ENCODE measurements at places on chromosomes 3 and 15.

DNA sequence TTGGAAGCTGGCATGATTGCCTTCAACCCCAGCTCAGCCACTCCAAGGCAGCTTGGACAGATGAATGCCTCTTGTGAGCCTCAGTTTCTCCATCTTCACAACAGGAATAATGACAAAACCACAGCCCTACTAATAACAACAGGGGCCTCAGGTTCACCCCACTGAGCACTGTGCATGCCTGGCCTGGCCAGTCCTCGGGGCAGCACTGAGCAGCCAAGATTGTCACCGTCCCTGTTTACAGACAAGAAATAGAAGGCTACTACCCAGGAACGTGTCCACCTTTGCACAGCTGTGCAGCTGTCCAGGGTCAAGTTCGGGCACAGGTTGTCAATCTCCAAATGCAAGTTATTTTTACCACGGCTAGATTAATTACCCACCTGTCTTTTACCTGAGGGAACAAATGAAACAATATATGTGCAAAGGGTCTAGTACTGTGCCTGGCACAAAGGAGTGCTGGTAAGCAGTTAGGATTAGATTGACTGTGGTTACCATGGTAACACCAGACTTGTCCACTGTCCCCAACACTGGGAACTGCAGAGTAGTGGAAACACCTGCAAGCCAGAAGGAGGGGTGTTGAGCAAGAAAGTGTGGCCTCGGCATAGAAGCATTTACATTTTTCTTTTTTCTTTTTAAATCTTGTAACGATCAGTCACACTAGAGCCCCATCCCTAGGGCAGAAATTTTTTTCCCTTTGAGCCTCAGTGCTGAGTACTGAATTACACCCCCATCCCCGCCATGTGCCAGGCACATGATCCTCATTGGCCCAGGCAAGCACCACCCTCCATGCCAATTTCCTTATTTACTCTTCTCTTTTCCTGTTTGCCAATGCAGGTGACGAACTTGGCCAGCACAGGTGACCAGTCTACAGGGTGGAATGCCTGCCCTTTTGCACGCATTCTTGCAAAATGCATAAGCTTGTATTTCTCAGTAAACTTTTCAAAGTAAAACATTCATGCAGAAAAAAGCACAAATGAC lies 66.3 kb upstream of the SLC6A6 start:
- DNase-seq = peak; percentile 34

DNA sequence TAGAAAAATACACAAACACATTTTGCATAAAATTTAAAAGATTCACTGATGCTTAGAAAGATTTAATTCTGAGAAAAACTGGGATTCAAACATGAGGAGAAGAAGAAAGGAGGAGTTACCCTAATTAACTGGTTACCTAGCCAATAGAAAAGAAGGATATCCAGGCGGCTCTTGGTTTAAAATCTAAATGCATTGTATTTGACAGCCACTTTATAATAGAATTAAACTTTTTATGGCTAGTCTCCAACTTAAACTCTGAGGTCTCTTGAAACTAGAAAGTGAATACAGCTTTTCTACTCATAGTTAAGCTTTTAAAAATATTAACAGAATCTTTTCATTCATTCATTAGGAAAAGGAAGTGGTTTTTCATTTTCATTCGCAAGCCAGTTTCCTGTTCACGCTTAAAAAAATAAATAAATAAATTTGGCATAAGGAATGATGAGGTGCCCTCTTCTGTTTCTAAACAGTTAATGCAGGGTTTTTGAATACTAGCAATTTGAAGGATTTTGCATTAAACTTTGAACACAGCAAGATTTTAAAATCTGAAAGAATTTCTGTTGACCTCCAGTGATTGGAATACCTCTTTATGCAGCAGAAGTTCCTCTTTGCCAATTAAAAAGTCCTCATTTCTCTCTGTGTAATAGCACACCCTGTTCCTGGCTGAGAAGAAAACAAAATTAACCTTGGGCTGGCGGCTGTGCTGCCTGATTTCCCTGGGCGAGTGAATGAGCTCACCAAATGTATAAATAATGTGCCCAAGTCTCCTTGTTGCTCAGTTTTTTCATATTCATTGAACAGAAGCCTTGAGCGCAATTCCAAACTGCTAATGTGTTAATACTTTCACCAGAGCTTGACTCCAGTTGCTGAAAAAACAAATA lies 105.1 kb downstream of the ZMAT3 start:
- DNase-seq = no peak

GRCh38 chr3:20668411-20668810 lies 482.4 kb upstream of the SGO1 start:
- DNase-seq = no peak

GRCh38 chr3:197392961-197393360 lies 94.5 kb upstream of the DLG1 start:
- DNase-seq = no peak

GRCh38 chr3:48429960-48430707 lies at the start of gene PLXNB1:
Gene PLXNB1, minus strand, starts transcription at chr3:48430086. Its CDS starts 5,475 bp downstream, at chr3:48424611.
- peak; percentile 65 for DNase-seq

DNA sequence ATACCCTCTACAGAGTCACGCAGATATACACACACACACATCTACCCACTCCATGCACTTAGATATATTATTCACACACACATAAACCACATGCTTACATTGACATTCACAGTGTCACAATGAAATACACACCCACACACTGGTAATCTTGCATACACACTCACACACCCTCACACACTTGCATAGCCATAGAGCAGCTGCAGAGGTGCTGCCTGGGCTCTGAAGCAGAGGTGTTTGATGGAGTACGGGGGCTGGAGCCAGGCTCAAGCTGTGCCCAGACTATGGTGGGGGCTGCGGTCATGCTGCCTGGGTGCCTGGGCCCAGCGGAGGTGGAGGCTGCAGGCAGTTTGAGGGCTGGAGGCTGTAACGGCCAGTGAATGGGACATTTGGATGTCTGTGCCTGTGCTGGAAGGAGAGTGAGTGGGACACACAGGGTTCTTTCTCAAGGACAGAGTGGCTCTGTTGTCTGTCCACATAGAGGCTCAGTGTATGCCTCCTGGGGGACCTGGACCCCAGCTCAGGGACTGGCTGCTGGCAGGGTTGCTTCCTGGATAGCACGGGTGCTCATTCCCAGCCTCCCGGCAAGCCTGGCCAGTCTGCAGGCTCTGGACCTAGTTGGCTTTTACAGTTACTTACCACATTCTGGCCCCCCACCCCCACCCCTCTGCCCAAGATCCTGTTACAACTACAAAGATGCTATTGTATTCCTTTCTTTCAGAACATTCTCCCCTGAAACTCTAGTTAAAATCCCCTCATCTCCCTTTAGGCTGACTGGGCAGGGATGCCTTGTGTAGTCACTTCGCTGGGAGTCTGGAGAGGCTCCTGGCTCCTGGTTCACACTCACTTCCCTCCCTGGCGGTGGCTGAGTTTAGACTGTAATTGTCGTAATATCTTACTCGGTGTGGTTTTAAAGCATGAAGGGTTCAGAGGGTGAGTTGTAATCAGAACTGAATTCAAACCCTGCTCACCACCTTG lies 12.5 kb downstream of the GASK1A start:
- no peak for DNase-seq

DNA sequence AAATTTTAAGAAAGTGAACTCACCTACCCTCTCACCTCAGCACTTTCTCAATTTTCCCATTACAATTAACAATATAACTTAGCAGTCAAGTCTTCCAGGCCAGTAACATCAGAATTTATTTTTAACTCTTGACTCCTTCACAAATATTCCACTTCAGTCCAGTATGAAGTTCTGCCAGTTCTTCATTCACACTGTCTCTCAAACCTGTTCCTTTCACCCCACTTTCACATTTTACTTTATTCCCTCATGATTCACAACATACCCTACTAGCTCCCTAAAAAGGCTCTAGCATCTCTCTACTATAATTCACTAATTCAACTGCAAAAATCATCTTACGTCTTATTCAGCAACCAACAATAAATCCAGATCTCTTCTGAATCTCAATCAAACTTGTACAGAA lies 3.8 kb downstream of the GSK3B start:
- no peak for DNase-seq

GRCh38 chr3:126618021-126618420 lies 36.9 kb downstream of the TXNRD3 start:
- no peak for DNase-seq

- no peak for DNase-seq
These were observed 134.6 kb downstream of the SLCO3A1 start for GRCh38 chr15:91988071-91988470.

All from NCI-H1092 (cell line).